ENCODE measurements at places on chromosomes 1 and 21.

GRCh38 chr1:187987236-187987776 is 1158.6 kb downstream of the PLA2G4A start:
- DNase-seq = no peak

GRCh38 chr1:40887012-40887378 is 24.8 kb upstream of the CITED4 start:
- no peak for DNase-seq

DNA sequence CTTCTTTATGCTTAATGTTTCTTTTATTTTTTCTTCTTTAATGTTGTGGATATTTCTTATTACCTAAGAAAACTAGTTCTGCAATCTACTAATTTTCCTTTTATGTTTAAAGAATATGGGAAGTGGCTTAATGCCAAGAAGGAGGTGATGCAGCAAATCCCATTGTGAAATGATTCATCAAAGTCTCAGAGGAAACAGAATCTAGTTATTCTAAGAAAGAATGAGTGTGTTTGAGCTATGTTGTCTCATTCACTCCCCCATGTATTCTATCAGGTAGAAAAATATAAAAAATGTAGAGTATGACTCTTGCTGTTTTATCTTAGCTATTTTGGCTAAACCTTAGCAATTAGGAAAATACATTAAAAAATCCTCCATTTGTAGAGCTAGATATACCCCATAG is 659.9 kb upstream of the RGS18 start:
- DNase-seq = no peak

- DNase-seq = no peak
Measured at GRCh38 chr1:217943361-217943760, 312.2 kb downstream of the SPATA17 start.

DNA sequence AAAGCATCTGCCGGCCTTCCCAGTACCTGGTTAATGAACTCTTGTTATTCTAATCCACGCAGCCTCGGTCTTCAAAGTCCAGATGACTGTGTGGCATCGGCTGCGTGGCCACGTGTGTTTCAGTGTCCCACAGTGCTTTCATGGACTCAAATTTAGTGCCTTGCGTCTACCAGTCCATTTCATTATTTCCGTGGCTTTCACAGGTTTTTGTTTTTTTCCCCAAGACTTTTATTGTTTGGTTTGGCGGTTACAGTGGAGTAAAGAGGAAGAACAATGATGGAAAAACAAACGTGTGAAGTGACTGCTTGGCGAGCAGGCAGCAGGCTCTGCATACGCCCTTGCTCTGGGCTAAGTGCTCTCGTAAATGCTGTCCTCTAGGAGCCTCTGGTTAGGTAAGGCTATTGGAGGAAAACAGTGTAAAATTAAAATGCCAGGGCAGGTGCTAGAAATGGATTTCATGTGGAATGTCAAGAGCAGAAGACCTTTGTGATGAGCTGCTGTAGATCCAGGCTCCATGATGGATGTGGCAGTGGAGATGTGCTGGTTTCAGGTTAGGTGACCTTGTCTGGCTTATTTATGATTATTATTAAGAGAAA is 536.3 kb downstream of the KIF26B start:
- DNase-seq = no peak

DNA sequence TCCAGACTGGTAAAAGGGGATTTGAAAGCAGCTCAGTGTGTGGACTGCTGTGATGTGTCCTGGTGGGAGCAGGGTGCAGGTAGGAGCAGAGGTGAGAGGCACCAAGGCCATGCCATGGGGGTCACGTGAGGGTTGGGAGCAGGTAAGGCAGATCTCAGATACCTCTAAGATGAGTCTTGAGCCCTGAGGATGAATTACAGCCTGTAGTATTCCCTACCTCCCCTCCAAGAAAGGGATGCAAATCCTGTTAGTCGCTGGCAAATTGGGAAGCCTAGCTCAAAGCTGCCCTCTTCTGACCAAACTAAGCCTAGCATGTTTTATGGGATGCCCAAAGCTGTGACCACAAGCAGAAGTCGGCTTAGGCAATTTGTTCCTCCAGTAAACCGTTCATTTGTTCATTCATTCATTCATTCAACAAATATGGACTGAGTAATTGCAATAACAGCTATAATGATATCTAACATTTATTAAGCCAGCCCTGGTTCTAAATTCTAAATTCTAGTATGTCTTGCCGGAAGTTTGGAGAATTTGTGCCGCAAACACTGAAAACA is 3.9 kb upstream of the NUAK2 start:
- peak; percentile 76 for DNase-seq

GRCh38 chr1:192357924-192358323 is 41.1 kb downstream of the RGS21 start:
- DNase-seq = no peak

Data from ureter (tissue), 1 donor.